MV-4-11 (cell line): ENCODE measurements at places on chromosomes 16 and 17.
A peak's percentile ranks its signal among the peaks of the same experiment; 100 is the strongest.

GRCh38 chr17:40303708-40304551 lies 5.0 kb upstream of the RARA start:
- DNase-seq = no peak

DNA sequence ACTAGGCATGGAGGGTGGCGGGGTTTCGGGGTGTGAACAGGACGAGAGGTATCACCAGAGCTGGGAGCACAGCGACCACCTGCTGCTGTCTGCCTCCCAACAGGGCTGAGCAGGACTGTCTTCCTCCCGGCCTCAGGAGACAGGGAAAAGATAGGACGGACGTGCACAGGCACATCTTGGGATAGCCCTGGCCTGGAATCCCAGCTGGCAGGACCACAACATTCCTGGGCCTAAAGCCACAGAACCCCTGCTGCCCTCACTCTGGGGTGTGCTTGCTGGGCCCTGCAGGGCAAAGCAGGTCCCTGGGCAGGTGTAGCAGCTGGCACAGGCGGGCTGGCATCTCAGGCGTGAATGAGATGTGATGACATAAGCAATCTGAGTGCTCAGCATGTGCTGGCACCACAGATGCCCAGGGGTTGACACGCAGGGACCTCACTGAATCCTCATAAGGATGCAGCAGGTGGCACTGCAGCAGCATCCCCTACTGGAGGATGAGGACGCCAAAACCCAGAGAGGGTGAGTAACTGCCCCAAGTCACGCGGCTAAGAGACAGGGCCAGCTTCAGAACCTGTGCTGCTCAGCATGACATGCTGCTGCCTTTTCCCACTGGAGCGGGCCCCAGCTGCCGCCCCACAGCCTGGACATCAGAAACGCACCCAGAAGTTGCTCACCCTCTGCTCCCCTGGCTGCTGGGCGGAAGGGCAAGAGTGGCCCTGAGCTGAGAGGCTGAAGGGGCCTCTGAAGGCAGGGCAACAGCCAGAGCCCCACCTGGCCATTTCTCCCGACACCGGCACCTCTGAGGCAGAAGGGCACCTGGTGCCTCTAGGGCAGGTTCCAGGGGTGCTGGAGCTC lies 7.1 kb downstream of the CORO7 start:
- DNase-seq = no peak

DNA sequence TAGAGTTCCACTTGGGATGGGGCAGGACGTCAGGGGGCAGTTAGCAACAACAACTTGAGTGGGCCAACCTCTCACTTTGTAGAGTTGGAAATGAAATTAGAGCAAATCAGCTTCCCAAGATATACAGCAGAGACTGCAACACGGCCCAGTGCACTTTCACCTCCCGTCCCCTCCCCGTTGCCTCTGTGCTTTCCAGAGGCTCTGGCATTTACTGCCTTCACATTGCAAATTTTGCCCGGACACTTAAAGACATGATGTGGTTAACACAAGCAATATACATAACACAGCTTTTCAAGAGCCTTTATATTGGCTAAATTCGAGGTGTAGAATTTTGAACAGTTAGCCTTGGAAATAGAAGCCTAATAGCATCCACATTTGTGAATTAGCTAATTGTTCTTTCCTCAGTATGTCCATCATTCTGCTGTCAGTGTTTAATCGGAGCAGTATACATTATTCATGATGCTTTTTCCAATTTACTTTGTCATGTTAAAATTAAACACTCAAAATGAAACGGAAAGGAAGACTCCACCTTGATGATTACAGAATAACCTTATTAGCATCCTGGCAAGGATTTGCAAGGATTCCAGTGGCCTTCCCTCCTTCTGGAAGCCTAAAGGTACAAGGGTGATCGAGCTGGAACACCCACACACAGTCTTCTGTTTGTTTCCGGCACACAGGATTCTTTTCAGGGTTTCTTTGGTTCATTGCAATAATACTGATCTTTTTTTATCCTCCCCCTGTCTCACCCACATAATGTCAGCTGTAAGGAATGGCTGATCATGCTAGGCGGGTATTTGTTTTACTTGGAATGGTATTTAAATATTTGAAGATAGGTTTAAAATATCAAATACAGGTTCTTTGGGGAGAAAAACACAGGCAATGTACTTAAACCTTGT lies 190.9 kb upstream of the CACNG5 start:
- DNase-seq = no peak

DNA sequence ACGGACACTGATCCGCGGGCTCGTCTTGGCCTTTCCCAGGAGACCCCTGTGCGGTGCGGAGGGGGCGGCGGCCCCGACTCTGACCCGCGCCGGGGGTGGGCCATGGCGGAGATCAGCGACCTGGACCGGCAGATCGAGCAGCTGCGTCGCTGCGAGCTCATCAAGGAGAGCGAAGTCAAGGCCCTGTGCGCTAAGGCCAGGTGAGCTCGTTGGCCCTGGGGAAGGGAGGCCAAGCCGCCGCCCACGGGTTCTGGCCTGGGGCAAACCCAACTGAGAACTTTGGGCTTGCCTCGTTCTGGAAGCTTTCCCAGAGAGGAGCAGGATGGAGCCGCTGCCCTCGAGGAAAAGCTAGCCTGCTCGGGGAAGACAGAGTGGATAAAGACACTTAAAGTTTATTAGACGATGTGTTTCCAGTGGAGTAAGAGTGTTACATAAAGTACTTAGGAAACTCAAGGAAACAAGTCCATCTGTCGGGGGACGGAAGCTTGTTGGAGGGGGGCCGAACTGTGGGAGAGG lies 540 bp downstream of the PPP4C start:
- DNase-seq = no peak

- no peak for DNase-seq
These were observed 93.3 kb downstream of the TNFRSF13B start for GRCh38 chr17:16878606-16879005.

DNA sequence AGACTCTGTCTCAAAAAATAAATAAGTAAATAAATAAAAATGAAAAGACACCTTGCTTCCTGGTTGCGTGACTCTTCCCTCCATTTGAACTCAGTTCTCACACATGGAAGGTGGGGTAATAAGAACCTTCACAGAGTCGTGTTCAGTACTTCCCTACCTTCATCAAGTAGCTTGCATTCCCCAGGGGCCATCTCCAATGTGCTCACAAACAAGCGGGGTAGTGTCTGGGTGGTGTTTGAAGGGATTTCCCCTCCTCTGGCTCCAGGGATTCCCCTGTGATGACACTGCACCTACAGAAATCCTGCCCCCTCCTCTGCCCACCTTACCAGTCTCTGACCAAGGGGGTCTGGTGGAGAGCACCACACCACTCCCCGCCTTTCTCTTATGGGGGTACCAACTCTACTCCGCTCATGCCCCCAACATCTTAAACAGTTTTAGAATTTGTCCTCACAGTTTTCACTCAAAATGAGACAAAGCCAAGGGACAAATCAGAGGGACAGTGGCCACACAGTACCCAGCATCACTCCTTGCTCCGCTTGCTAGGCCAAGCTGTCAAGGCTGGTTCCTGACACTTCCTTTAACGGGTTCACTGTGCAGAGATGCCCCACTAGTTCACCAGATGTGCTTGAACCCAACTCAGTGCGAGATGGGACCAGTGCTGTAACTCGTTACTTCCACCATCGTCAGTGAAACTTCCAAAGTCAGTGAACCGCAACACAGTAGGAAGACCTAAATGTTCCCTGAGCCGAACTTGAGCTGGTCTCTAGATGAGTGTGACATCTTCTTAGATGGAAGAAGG lies 69.1 kb downstream of the COPRS start:
- no peak for DNase-seq

- DNase-seq = no peak
These were observed 456.2 kb upstream of the DYNLRB2 start for GRCh38 chr16:80084614-80085013.

- peak; percentile 50 for DNase-seq
These were observed 202.2 kb upstream of the CHMP6 start for GRCh38 chr17:80789356-80789902.

DNA sequence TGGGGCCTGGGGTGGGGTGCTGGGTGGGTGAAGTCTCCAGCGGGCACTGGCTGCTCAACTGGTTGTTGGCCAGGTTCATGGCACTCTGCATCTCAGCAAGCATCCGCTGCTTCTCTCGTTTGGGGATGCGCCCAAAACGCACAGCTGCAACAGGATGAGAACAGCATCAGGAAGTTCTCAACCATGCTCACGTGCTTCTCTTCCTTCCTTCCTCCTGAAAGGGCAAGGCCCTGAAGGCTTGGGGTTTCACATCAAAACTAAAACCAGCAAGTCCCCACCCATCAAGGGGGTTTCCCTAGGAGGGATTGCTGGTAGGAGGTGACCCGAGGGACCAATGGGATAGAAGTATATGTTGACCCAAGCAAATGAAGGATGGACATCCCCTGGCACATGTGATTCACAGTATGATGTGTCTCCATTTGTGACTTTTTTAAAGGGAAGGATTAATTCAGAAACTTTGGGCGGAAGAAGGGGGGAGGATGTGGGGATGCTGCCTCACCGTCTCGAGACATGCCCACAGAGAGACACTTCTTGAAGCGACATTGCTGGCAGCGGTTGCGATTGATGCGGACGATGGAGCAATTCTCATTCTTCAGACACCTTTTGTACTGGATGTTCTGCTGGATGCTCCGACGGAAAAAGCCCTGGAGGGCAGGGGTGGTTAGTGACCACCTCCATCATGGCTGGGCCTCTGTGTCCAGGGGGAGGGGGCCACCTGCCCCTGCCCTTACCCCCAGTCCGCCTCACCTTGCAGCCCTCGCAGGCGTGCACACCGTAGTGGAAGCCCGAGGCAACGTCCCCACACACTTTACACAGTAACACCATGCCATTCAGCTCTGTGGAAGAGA lies 4.2 kb downstream of the NR1D1 start:
- DNase-seq = peak; percentile 89

- DNase-seq = no peak
These were observed 66.0 kb downstream of the SMPD3 start for GRCh38 chr16:68382296-68382718.

- DNase-seq = no peak
These were observed 7.3 kb downstream of the PIEZO1 start for GRCh38 chr16:88777471-88778270.

GRCh38 chr17:65918500-65918899 lies 273.4 kb downstream of the CEP112 start:
- no peak for DNase-seq

- DNase-seq = no peak
These were observed 171.0 kb downstream of the ZFHX3 start for GRCh38 chr16:72876981-72877373.

GRCh38 chr17:75105126-75106080 lies 4.4 kb upstream of the ARMC7 start:
- no peak for DNase-seq

GRCh38 chr17:74670329-74670728 lies 42.4 kb downstream of the CD300LF start:
- no peak for DNase-seq

DNA sequence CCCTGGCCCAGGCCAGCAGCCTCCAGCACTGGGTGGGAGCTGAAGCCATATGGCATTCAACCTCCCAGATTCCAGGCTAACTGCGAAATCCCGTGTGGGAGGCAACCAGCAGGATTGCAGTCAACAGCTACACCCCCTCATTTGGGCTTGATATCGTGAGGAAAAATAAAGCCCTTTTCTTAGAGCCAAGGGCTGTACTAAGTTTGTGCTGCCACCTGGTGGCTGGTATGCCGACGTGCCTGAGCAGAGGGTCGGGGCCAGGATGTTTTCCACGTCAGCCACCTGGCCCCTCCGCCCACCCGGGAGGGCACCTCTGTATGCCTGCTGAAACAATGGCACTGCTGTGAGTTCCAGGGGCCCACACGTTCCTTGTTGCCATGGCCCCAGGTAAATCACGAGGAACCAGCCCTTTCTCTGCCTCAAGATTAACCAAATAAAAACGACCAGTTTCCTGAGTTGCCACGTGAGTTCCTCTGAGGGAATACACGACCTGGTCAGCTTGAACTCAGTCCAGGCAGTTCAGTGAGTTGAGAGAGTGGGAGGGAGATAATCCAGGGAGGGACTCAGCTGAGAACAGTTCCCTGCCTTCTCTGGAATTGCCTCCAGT lies 9.0 kb downstream of the TMEM98 start:
- DNase-seq = peak; percentile 9

GRCh38 chr16:82603784-82604411 lies 22.9 kb upstream of the CDH13 start:
- DNase-seq = no peak

DNA sequence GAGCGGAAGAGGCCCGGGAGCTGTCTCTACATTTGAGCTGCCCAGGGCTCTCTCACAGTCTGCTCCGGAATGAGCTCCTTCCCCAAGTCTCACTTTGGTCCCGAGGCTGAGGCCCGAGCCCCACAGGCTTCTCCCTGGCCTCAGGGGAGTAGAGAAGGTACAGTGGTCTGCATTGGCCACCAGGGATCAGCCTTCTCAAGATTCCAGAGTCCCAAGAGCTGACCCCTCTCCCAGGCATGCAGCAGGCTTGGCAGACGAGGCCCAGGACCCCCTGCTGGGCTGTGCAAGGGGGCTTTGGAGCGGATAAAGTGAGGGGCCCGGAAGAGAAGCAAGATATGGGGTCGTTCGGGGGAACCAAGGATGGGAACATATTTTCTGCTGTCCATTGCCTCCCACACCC lies 3.1 kb downstream of the PRSS27 start:
- no peak for DNase-seq

DNA sequence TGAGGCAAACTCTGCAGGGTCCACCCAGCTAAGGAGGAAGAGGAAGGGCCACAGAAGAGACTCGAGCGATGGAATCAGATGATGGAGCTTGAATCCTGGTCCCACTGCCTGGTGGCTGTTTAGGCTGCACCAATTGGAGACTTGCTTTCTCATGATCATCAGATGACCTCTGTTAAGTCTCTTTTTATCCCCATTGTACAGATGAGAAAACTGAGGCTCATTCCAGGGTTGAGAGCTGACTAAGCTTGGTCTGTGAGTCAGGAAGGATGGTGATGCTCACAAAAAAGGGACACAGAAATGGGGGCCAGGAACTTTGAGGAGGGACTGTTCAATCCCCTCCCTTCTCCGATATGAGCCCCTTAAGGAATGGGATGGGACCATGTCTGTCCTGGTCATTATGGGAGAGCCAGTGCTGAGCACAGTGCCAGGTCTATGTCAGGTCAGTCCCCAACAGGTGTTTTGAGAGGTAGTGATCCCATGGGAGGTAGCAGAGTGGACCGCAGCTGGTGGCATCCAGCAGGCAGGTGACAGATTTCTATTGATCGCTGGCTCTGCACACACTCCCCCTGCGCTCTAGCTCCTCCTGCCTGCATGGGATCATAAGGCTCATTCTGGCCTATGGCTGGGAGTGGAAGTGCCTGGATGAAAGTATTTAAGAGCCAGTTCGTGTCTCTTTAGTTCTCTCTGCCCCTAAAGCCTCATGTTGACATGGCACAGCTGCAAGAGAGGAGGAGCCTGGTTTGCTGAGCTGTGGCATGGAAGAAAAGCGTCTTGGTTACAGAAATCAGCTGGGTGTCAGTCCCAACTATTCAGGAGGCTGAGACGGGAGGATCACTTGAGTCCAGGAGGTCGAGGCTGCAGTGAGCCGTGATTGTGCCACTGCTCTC lies 27.2 kb downstream of the SNX20 start:
- no peak for DNase-seq
